ENCODE measurements at places on chromosomes 1 and 21.
A peak's percentile ranks its signal among the peaks of the same experiment; 100 is the strongest.

GRCh38 chr21:25626757-25627156 is 12.3 kb upstream of the JAM2 start:
- no peak for DNase-seq

DNA sequence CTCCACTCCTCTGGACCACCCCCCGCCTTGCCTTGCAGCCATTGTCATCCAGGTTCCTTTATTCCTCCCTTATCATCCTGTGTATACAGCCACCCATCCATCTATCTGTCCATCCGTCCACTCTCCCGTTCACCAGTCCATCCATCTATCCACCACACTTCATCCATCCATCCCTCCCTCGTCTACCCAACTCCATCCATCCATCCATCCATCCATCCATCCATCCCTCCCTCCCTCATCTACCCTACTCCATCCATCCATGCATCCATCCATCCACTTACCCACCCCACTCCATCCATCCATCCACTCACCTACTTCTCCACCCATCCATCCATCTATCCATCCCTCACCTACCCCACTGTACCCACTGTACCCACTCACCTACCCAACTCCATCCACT is 35.4 kb downstream of the DHRS3 start:
- DNase-seq, result no peak

- DNase-seq, result no peak
Observed at GRCh38 chr1:156582388-156583017, 3.0 kb downstream of the TTC24 start.

- DNase-seq, result no peak
Observed at GRCh38 chr1:25675729-25676476, 59.3 kb downstream of the MAN1C1 start.

DNA sequence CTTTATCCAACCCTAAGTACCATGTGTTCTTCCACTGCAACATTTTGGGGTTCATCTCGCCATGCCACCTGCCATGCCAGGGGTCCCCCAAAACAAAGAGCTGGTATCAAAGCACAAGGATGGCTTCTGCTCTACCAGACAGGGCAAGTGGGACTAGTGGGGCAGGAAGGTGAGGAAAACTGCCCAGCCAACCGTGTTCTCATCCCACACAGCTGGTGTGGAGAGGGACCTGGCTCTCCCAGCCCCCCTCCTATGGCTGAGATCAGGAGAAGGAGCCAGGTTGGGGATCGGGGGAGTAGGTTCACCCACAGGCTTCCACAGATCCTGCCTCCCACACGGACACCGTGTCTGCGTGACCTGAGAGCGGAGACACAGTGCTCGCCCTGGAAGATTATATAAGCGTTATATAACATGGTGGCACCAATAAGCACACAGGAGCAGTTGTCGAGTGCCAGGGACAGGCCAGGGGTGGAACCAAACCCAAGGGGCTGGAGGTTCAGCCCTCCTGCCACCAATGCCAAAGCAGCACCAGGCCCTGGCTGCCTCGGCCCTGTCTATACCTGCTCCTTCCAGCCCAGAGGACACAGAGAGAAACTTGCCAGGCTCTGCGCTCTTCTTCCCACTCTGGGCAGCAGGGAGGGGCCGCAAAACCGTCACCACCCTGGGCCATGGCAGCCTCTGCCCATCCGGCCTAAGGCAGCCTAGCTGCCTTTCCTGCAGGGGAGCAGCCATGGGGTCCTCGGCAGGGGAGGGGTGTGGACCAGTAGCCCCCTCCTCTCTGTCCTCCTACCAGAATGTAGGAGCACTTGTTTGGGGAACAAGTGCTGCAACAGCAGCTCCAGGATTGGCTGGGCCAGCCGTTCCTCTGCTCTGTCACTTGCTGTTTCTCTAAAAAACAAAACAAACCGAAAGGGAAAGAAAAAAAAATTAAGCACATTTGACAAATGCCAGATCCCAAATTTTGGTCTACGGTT is 43.5 kb downstream of the CD34 start:
- no peak for DNase-seq

DNA sequence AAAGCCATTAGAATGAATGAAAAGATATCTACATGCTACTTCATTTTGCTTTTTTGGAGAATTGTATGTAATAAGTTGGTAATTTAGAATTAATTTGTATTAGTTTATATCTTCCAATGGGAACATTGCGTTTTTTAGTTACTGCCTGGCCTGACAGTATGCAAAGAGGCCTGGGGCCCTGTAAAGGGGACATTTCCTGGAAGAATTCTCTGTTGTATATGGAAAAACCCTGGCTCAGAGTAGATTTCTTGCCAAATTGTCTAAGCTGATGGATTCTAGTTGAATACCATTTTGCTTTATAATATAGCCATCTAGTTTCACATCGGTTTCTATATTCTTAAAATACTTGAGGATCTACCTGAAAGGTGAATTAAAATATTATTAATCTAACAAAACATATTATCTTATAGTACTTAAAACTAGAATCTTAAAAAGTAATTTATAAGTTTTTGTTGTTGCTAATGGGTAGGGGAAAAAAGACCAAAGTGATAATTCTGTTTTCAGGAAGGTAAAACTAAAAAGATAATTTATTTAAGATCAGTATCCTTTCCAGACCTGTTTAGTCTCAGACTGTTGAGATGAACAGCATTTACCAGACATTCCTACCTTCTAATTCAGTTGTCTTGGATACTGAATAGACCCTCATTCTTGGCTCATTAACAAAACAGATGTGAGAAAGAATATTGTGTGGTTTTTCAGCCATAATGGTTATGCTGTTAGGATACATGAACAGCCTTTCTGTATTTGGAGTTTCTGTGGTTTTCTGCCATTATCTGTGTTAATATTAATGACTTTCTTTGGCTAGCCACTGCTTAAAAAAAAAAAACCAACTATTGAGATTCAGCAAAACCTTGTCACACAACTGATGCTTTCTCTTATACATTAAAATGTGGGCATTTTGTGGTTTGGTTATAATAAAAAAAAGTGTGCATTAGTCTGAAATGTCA is 4.8 kb downstream of the AGO3 start:
- DNase-seq, result no peak

- no peak for DNase-seq
Observed at GRCh38 chr1:156217871-156218270, 5.1 kb downstream of the PMF1 start.

- peak; percentile 84 for DNase-seq
Observed at GRCh38 chr1:164576291-164577271, 17.6 kb downstream of the PBX1 start.

DNA sequence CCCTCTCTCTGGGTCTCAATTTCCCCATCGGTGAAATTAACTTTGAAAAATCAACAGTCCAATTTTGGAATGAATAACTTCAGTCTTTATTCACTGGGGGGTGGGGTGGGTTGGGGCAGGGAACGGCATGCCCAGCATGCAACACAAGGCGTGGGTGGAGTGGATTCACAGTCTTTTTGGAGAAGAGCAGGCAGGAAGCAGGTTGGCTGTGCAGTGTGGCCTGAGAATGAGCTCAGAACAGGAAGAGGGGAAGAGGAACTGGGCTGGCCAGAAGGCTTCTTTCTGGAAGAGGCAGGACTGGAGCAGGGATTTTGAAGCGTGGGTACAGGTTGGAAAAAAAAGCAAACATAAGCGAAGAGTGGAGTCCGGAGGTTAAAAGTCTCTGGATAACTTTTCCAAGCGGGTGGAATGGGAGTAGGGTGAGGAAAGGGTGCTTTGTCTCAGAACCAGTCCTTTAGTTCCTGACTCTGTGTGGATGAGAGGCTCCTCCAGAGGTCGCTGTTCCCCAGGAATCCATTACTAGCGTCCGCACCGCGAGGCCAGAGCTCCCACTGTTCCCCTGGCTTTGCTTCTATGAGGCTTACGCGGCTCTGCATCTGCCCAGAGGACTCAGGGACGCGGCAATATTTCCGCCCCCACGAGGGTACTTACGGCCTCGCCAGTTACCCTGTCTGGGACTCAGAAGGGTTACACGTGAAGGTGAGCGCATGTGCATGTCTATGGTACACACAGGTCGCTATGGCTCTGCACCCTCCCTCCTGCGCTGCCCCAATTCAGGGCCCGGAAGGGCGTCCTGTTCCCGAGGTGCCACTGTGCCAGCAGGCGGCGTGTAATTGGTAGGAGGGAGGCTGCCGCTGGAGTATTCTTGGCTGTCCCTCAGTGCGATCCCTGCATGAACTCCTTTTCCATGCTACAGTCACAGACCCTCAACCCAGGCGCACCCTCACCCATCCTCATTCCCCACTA is 5.5 kb upstream of the FOXD2 start:
- DNase-seq, result peak; percentile 90

- DNase-seq, result no peak
Observed at GRCh38 chr21:44272284-44272858, 10.7 kb upstream of the DNMT3L start.

DNA sequence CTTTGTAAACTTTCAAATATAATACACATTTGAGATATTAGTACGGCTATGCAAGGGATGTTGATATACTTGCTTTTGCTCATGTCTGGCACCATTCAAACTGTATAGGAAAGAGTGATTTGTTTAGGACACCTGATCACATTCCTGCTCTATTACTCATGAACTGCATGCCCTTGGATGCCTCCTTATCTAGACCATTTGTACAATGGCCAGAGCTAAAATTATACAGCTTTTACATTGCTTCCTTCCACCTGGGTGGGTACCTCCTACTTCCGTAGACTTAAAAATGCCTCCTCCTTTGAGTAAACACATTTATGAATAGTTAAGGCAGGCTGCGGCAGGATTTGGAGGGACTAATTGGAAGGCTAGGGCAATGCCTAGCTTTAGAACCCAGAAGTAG is 85.4 kb upstream of the PBX1 start:
- DNase-seq, result no peak

- no peak for DNase-seq
Observed at GRCh38 chr1:19029191-19030085, 73.0 kb upstream of the IFFO2 start.

GRCh38 chr1:15946571-15947381 is 29.1 kb downstream of the ZBTB17 start:
- no peak for DNase-seq

- no peak for DNase-seq
Observed at GRCh38 chr1:32992489-32993323, 28.1 kb upstream of the RNF19B start.

- DNase-seq, result peak; percentile 18
Observed at GRCh38 chr1:99737016-99737415, 29.4 kb downstream of the FRRS1 start.

DNA sequence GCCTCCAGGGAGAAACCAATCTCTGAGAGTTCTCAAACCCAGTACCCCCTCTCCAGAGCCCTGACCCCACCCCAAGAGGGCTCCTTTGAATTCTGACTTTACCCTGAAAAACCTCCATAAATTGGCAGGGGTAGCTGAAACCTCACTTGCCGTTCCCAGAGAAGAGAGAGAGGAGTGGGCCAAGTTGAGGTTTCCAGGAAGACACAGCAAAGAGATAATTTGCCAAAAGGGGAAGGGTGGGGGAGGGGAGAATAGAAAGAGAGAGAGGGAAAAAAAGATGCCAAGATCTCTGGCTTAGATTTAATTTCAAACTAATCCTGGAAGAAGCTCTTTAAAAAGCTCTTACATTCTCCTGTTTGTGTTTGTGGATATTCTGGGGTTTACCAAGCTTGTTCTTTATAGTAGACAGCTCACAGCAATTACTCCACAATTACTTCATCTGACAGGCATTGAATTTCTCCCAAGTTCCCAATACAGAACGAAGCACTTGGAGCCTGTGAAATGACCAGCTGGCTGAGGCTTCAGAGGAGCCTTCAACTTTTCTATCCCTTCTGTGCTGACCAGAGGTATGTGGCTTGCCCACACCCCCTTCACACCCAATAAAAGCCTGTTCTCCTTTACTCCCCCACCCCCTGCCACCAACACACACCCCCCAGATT is 1.1 kb upstream of the GRHL3 start:
- no peak for DNase-seq

- no peak for DNase-seq
Observed at GRCh38 chr1:187203257-187203656, 374.5 kb downstream of the PLA2G4A start.

GRCh38 chr1:167066333-167067122 is 23.6 kb downstream of the GPA33 start:
- peak; percentile 92 for DNase-seq

- no peak for DNase-seq
Observed at GRCh38 chr1:207960346-207960745, 49.4 kb upstream of the CD34 start.

GRCh38 chr1:53851571-53852285 is 13.6 kb upstream of the NDC1 start:
- DNase-seq, result peak; percentile 47

GRCh38 chr1:7247158-7247557 is 461.9 kb downstream of the CAMTA1 start:
- no peak for DNase-seq

DNA sequence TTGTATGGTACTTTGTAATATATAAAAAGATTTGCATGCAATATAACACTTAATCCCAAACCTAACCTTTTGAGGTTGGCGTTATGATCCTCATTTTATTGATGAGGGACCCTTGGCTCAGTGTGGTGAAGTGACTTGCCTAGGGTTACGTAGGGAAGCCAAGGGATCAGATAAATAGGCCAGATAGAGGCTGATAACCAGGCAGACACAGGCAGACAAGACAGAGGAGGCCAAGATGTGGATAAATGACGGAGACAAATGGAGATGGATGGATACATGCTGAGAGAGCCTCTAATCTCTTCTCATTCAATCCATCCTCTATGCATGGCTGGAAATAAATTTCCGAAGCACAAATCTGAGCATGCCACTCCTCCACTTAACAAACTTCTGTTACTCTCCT is 136.9 kb upstream of the SPATA6 start:
- no peak for DNase-seq

DNA sequence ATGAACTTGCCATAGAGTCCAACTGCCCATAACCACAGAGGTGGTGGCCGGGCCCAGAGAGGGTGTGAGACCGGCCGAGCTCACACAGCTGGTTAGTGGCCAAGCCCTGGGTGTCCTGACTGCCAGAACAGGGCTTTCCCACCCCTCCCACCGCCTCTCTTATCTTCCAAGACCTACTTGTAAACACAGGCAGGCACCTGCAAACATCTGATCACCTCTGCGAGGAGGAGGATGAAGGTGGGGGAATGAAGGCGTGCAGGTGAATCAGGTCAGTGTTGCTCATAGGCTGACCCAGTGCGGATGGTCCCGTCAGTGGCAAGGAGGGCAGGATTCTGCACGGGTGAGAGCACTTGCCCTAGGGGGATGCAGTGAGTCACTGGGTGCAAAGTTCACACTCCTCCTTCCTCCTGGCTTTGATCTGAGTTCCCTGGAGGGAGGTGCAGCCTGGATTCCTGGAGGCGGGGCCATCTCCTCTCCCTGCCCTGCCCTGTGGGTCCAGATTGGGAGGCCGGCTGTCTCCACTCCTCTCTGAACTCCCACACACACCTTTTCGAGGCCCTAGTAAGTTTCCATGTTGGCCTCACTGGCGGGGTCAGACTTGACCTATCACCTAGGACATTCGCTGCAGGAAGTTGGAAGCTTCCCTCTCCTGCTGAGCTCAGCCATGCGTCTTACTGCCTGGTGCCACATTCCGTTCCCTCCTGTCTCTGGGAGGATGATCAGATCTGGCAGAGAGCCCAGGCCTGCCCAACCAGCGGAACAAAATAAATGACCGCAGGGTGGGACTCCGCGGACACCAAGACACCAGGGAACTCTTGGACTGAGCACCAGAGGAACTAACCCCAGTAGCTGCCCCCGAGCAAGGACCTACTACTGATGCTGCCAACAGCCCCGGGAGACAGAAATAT is 7.3 kb downstream of the UQCRHL start:
- DNase-seq, result peak; percentile 78
